ENCODE measurements at places on chromosomes 3 and 15. TPM values are rescaled to one million over a fixed set of nuclear protein-coding genes. Genes with fewer than 3 reads are reported as not detected.
A peak's percentile ranks its signal among the peaks of the same experiment; 100 is the strongest.

DNA sequence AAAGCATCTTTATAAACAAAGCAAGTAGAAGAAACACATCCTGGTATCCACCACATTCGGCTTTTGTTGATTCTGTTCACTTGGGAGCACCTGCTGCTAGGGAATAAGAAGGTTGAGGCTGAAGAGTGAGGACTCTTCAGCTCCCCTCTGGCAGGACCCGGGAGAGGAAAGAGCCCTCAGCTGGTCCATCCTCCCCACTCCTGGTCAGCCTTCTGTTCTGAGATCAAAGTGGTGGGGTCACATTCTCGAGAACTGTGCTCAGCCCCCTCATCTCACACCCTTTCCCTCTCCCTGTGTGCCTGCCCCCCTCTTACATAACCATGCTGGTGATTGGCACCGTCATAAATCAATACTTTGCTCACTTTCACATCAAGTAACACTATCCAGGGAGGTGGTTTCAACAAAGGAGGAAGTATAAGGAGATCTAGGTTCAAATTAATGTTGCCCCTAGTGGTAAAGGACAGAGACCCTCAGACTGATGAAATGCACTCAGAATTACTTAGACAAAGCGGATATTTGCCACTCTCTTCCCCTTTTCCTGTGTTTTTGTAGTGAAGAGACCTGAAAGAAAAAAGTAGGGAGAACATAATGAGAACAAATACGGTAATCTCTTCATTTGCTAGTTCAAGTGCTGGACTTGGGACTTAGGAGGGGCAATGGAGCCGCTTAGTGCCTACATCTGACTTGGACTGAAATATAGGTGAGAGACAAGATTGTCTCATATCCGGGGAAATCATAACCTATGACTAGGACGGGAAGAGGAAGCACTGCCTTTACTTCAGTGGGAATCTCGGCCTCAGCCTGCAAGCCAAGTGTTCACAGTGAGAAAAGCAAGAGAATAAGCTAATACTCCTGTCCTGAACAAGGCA is at the start of gene NR1I2:
Gene NR1I2 (plus strand): TSS at position 772 of the 869 bp plus-strand sequence.
- no peak for DNase-seq

- peak; percentile 80 for DNase-seq
Observed at GRCh38 chr3:99172736-99173657, 271.5 kb upstream of the DCBLD2 start.

GRCh38 chr15:81407718-81408117 is 33.7 kb upstream of the TMC3 start:
- no peak for DNase-seq

DNA sequence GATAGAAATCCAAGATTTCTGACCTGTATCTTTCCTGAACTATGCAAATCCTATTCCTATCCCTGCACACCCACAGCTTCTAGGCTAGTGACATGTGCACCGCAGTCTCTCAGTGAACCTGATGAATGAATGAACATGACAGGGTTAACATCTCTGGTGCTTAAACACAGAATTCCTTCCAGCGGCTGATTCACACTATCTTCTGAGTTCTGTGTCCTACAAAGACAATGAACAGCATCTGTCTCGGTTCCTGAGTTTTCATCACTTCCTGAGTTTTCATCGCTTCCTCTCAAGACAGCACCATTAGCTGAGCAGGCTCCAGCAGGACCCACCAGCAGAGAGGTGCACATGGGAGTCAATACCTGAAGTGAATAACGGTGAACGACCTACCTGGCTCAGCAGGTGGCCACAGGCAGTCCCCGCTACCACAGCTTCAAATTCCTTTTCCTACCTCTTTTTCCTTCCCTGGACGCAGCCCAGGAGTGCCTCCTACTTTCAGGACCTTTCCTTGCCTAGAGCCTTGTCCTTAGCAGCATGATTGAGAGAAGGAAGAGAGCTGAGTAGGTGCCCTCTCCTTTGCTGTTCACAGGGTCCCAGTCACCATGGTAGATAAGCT is 113.5 kb downstream of the IGF2BP2 start:
- no peak for DNase-seq

- DNase-seq: no peak
Observed at GRCh38 chr3:51908026-51908425, 4.9 kb upstream of the IQCF1 start.

GRCh38 chr15:93497291-93497690 is 408.3 kb upstream of the RGMA start:
- no peak for DNase-seq

- no peak for DNase-seq
Observed at GRCh38 chr15:29529043-29529442, 259.4 kb upstream of the NSMCE3 start.

DNA sequence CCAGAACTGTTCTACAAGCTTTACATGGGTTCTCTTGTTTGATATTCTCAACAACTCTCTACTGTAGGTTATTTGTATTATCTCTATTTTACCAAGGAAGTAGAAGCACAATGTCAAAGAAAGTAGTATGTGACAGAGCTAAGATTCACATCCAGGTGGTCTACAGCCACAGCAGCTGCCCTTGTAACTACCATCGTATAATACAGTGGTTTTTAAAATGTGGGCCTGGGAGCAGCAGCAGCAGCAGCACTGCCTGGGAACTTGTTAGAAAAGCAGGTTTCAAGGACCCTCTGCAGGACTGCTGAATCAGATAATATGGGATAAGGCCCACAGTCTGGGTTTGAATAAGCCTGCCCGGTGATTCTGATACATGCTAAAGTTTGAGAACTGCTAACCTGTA is 357.1 kb upstream of the SATB1 start:
- DNase-seq: no peak

- no peak for DNase-seq
Observed at GRCh38 chr3:88142094-88142624, 7.6 kb upstream of the C3orf38 start.

GRCh38 chr3:86519819-86520218 is 471.1 kb downstream of the VGLL3 start:
- DNase-seq: no peak

DNA sequence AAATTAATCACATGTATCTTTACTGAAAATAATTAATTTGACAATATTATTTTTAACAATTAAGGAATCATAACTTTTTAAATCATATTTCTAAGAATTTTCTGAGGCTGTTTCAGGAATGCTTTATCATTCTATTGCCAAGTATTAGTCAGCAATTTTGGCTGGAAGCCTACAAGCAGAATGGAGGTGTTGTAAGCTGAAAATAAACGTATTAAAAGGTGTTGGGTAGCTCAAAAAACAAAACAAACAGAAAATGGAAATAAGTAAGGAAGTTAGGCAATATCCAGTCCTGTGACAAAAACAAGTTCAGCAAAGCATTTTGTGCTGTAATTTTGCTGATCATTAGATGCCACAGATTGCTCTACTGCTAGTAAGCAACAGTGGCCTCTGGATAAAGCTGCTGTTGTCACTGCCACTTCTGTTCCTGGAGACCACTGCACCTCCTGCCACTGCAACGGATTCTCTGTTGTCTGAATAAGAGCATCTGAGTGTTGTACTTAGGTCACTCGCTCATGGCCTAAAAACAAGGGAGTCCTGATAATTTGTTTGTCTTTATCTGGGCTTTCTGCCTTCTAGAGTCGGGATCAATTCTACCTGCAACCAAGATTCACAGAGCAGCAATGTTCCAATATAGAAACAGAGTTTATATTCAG is 63.5 kb upstream of the SLITRK3 start:
- no peak for DNase-seq

DNA sequence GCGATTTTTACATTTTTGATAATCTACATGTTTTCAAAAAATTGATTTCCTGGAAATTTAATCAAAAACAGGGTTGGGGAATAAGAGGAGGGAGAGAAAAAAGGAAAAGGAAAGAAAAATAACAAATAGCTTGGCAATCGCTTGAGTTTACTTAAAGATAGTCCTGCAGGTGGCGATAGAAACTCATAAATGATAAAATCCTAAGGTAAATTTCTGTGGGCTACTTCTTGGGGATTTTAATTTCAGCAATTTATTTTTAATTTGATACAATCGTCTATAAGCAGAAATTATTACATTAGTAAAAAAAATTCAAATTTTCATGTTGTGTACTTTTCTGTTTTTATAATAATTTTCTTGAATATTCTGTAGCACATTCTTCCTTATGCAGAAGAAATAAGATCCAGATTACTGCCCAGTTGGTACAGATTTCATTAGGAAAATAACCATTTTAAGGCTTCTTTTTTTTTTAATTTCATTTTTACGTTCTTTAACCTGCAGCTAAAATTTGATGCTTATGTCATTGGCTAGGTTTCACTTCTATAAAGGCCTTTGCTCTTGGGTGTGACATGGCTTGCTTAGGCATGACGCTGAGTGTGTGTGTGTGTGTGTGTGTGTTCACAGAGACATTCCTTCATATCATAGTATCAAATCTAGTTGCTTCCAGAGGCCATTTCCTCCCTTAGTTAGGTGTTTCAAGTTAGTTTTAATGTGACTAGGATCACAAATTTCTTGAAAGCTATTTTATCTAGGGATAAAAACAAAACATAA is 181.8 kb downstream of the MCTP2 start:
- DNase-seq: no peak

DNA sequence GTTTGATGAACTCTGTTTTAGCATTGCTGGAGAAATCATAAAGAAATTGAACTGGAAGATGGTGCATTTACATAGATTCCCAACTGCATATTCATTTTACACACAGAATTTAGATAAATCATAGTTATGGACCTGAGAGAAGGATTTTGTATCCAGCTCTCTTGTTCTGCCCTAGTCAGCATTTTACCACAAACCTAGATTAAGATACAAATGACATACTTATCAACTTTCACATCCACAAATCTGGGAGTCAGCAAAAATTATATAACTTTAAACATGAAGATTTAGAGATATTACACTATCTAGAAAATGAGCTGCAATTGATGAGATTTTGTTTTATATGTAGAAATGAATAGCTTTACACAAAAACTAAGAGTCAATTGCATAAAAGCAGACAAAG is 632.8 kb downstream of the IGSF11 start:
- no peak for DNase-seq

- no peak for DNase-seq
Observed at GRCh38 chr3:156273111-156273694, 152.8 kb downstream of the KCNAB1 start.

DNA sequence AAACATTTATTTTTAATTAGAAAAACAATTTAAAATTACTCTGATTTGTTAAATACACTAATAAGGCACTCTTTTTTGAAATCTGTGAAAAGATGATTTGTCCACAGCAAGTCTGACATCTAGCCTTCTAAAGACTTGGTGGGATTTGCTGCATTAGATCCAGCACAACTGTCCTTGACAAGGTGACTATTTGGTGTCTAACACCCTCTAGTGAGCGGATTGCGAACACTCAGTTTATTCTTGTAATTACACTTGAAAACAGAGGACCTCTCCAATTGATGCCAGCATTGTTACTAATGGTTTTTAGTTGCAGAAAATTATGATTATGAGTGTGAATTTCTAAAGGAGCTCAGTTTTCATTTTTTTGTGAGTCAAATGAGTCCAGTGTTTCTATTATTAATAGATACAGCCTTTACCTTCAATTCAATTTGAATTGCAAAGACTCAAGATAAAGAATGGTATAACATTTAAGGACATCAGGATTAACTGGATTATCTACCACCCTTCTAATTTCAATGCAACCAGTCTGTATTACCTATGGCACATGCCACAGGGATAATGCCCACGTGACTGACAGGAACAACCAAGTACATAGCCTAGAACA is 29.7 kb upstream of the STRIT1 start:
- peak; percentile 86 for DNase-seq

GRCh38 chr15:72851586-72851985 is 68.0 kb upstream of the ADPGK start:
- no peak for DNase-seq

DNA sequence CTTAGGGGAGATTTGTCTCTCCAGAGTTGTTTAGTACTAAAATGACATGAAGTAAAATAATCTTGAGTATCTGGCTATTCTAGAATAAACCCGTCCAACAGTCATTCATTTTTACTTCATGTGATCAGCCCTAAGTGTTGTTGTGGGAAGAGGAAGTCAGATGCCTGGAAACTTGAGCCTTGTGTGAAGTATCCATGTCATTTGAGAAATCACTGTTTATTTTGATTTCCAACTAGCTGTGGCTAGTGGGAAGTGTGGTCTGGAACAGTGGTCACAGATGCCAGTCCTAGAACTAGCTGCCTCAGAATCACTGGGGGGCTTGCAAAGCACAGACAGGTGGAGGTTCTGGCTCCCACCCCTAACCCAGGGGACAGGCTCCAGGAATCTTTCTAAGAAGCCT is 77.7 kb upstream of the LIMD1 start:
- peak; percentile 94 for DNase-seq

DNA sequence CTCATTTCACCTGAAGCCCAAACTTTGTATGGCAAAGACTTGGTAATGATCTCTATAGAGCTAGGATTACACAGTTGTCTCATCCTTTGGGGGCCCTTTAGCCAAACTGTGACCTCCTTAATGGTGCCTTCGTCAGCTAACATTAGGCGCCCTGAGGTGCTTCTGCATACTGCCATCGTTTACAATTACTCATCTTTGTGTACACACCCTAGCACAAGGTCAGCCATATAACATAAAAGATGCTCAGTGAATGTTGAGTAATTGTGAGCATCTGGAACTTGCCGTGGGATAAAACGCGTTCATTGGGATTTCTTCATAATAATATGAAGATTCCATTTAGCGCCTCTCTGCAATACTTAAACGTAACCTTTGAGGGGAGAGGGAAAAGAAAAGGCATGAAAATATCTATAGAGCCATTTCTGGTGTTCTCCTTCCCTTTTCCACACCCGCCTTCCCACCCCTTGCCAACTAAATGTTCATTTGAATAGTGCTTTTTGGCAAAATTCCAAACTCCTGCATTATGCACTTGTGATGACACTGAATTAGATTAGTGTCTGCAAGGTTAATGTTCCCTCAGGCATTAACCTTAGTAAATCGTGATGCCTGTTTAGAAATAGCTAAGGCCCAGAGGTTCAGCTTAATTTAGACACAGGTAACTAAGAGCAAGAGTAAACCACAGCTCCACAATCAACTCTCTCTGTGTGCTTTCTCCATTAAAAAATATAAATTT is 990 bp upstream of the ZNF148 start:
- DNase-seq: no peak

Gene IL20RB
- 0.83 TPM for total RNA-seq

Gene GOLGA6L1
- not detected for total RNA-seq

Gene MGA
- total RNA-seq: 21.4 TPM

Gene FBN1
- total RNA-seq: 81.2 TPM

Gene PLSCR5
- total RNA-seq: not detected

Gene DOCK3
- total RNA-seq: 1.4 TPM

Gene SERPINI2
- not detected for total RNA-seq

Gene WDR93
- total RNA-seq: not detected

Gene SAMMSON
- total RNA-seq: 0.08 TPM

Gene BCL6
- 95.7 TPM for total RNA-seq

Gene CLN6
- total RNA-seq: 16.0 TPM

Gene SEMA6D
- total RNA-seq: 1.2 TPM

Gene TRAIP
- total RNA-seq: 0.91 TPM

Gene SPATA12
- total RNA-seq: 0.19 TPM
